DMS79 treated with DMSO at 0.1 percent for 48 hours (cell line): ENCODE measurements at places on chromosomes 3 and 15.

DNA sequence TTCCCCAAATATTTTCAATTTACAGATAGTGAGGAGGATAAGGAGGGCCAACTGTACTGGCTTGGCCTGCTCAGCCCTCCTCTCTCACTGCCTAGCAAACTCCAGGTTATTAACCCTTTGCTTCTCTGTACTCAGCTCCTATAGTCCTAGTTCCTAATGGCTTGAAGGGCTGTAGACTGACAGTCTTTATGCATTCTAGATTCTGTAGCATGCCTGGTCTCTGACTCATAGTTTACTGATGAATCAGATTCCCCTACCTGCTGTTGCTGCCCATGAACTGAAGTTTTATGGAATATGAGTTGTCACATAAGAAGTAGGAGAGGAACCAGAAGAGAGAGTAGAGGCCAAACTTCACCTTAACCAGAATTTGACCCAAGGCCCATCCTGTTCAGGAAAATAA, 27.1 kb upstream of the MAP3K13 start:
- no peak for DNase-seq

DNA sequence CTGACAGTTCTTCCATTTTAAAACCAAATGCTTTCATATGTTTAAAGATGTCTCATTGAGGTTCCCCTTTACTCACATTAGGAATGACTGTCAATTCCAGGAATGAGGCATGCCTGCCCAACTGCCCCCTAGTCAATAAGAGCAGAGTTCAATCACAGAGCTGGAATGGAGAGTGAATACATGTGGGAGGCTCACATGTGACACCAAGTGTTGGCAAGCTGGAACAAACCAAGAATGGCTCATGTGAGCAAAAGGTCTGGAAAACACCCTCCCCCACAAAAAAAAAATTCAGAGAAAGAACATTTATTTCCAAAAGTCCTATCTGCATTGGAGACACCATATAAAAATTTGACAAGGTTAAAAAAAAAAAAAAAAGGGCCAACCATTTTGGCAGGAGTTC, 3.7 kb downstream of the PBRM1 start:
- DNase-seq: no peak

GRCh38 chr15:47744496-47744895, 27.2 kb downstream of the SEMA6D start:
- DNase-seq: no peak

DNA sequence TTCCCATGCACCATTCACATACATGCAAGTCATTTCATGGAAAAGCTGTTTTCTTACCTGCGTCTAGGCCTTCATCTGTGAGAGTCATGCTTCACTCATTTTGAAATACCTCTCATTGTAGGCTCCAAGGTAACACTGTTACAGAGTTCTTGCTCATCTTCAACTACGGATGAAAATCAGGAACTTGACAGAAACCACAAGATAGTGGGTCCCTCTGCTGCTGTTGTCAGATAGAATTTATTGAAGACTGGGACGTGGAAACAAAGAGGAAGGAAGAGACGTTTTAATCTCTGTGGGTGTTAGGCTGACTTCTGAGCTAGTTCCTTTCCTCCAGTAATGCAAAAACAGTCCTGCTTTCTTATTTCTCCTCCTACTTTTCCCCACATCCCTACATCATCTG, at the start of gene P2RY14:
TSS of gene P2RY14 (minus strand) at position 313 of the 400 bp plus-strand sequence. CDS start 64,226 bp downstream, outside the sequence.
- no peak for DNase-seq

GRCh38 chr15:78203346-78204225, 30.8 kb downstream of the ACSBG1 start:
- DNase-seq: no peak

DNA sequence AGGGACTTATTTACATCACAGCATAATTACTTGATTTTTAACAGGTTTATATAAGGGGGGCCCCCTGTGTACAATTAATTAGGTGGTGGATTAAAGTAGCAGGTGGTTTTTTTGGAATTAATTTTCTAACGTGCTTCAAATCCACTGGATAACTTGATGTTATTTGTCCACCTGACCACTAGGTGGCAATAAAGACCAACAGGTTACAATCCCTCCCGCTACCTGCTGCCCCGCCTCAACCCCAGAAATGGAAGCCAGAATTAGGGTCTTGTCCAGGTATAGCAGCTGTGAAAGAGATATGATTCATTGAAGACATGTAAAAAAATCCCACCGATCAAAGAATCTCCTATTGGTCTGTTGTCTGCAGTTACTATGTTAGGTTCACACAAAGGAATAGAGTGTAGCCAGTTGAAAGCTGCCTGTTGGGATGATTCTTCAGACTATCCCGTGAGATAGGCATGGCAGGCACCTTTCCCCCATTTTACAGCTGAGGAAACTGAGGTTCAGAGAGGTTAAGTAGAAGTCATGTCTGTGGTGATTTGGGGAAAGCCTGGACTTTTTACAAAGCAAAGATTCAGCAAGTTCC, 44.0 kb downstream of the MFSD1 start:
- DNase-seq: peak; percentile 59

DNA sequence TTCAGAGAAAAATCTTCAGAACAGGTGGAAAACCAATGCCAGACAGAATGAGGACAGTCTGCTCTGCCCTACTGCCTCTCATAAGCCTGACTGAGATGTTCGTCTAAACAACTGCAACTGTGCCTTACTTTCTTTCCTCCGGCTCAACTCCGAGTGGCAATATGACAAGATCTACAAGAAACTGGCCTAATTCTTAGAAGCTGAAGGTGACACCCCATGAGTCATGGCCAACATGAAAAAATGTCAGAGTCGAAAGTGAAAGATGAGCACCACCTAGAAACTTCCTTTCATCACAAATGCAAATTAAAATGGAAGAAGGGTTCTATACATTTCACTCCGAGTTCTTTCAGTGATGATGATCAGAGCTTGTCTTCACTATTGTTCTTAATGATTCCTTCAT, 12.9 kb downstream of the PCYT1A start:
- DNase-seq: no peak

GRCh38 chr15:62559381-62559733, 394.3 kb upstream of the C2CD4B start:
- no peak for DNase-seq

DNA sequence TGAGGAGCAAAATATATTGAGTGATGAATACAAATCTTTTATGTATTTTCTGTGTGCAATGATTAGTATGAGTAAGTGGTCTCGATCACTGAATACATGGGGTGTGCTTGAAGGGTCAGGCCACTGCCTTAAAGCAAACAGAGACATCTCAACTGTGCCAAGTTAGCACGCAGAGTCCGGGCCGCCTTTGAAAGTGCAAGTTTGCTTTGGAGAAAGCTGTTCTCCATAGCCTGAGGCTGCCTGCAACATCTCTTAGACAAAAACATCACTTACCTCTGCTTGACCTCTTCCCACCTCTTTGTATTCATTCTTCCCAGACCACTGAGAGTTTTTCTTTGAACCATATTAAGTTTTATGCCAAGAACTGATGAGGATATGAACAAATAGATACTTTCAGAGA, 267.0 kb downstream of the ZBTB20 start:
- DNase-seq: peak; percentile 96

- DNase-seq: no peak
Measured at GRCh38 chr15:89731275-89731674, 19.8 kb downstream of the MESP1 start.
